ENCODE measurements at places on chromosomes 3 and 15. TPM values are rescaled to one million over a fixed set of nuclear protein-coding genes. Genes with fewer than 3 reads are reported as not detected.

DNA sequence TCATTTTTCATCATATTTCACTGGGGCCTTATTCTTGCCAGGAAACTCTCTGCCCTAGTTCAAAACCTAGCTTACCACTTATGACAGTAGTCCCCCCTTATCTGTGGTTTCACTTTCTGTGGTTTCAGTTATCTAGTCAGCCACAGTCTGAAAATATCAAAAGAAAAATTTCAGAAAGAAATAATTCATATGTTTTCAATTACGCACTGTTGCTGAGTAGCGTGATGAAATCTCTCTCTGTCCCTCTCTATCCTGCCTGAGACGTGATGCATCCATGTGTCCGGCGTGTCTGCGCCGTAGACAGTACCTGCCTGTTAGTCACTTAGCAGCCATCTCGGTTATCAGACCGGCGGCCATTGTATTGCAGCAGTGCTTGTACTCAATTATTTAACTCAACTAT is 369.9 kb upstream of the MCTP2 start:
- DNase-seq: no peak

- no peak for DNase-seq
These were observed 31.2 kb downstream of the ZPLD1 start for GRCh38 chr3:102466001-102466400.

DNA sequence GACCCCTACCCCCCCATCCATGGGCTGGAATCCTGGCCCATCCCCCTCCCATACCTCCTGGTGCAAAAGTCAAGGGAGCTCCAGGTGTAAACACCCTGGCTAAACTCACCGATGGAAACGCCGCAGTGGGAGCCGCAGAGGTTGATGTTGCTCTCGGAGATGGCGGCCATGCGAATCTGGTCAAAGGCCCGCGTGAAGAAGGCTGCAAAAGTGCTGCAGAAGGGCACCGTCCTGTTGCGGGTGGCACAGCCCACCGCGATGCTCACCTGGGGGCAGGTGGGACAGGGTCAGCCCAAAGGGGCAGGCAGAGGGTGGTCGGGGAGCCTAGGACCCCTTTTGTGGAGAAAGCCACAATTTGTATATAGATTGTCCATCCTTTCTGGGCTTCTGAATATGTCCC is 26.7 kb downstream of the TKT start:
- DNase-seq: no peak

GRCh38 chr15:69082021-69082502 is 67.6 kb downstream of the NOX5 start:
- DNase-seq: no peak

DNA sequence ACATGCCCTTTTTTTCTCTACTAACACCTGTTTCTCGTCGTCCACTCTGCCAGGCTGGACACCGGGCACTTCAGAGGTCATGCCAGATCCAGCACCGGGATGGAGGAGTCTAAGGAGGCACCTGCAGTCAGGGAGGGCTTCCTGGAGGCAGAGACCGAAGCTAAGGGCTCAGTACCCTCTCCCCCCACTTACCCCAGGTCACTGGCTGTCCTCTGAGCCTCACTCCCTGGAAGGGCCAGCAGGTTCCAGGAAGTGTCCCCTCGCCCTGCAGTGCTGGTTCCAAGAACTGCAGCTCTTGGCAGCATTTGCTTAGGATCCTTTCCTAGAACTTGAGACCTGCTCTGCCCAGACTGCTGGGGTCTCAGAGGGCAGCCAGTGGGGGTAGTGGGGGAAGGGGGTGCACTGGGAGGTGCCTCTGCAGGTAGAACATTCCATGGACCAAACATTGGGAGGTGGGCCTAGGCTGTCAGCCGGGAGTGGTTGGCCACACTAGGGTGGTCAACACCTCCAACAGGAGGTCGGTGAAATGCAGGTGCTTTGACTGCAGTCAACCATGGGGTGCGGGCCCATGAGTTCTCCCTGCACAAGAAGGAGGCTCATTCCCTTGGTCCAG is 11.3 kb downstream of the CISH start:
- DNase-seq: no peak

The THSD4 gene
- total RNA-seq: 1.4 TPM

- no peak for DNase-seq
These were observed 43.0 kb downstream of the GASK1A start for GRCh38 chr3:43022121-43022520.

- no peak for DNase-seq
These were observed 57.4 kb downstream of the UMPS start for GRCh38 chr3:124787476-124788195.

GRCh38 chr15:47663101-47663500 is 54.2 kb upstream of the SEMA6D start:
- no peak for DNase-seq

DNA sequence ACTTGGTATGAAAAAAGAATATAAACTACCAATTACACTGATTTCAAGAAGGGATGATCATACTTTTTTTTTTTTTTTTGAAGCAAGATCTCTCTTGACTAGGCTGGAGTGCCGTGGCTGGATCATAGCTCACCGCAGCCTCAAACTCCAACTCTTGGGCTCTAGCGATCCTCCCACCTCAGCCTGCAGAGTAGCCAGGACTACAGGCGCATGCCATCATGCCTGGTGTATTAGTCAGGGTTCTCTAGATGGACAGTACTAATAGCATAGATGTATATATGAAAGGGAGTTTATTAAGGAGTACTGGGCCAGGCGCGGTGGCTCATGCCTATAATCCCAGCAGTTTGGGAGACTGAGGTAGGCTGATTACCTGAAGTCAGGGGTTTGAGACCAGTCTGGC is 11.5 kb upstream of the SEC11A start:
- DNase-seq: no peak

- no peak for DNase-seq
These were observed 117.2 kb upstream of the KCNMB2 start for GRCh38 chr3:178419071-178419470.

DNA sequence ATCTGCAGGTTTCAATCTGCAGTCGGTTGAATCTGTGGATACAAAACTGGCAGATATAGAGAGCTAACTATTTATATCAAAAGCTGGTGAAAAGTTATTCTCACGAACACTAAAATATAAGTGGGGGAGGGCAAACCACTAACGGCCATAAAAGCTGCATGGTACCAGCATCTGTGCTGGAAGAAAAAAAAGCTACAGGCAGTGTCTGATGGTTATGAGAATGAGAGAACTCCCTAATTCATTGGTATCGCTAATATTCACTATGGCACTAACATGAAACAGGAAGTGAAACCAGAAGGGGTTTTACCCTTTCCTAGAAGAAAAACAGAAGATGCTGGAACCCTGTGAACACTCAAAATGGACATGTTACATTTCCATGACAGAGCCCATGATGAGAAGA is 15.9 kb downstream of the CEP70 start:
- DNase-seq: no peak

DNA sequence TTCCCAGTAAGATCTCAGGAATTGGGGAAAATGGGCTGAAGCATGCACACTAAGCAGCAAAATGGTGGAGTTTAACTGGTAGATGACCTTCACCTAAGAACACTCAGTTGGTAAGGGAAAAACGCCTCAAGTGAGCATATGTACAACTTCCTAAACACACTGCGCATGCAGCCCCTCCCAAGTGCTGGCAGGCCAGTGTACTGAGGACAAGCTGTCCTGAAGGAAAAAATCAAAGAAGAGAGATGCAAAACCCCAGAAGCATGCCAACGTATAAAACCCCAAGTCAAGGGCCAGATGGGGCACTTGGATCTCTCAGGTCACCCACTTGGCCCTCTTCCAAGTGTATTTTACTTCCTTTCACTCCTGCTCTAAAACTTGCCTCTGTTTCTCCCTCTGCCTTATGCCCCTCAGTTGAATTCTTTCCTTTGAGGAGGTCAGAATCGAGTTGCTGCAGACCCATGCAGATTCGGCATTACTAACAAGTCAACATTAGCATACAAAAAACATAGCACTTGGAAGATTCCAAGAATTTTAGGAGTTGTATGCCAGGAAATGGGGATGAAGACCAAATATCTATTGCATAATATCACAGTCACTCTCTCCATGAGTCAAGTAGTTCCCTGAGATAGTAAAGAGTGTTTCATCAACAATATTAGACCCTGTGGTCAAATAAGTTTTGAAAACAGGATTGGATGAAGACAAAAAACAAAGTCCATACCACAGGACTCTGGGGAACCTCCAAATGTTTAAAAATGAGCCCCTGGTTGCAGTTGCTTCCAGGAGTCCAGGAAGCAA is 10.8 kb upstream of the FYCO1 start:
- no peak for DNase-seq

GRCh38 chr15:92523176-92523575 is 129.5 kb downstream of the ST8SIA2 start:
- DNase-seq: no peak

- DNase-seq: no peak
These were observed 7.9 kb downstream of the RBP2 start for GRCh38 chr3:139468399-139468798.

- no peak for DNase-seq
These were observed 7.2 kb downstream of the APBA2 start for GRCh38 chr15:28892789-28893610.

DNA sequence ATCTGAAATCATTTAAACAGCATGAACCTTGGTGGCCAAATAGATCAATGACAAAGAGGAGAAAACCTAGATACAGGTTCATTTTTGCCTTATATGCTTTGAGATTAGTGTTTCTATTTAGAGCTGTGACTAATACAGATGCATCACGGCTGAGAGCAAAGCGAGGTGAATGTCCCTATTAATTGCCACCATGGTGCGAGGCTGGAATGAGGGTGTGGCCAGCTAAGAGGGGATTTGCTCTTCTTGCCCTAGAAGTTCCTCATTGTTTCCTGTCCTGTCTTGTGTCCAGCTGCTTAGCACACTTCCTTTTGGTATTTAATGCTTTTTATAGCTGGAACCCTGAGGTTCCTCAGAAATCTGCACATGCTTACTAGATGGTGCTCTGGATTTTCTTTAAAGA is 339.1 kb upstream of the RGMA start:
- no peak for DNase-seq

- no peak for DNase-seq
These were observed 752 bp downstream of the OCA2 start for GRCh38 chr15:28098360-28098765.

The CCR9 gene
- total RNA-seq: not detected

The CLDN11 gene
- 2.0 TPM for total RNA-seq

The CFAP91 gene
- 7.0 TPM for total RNA-seq

- no peak for DNase-seq
These were observed 3.6 kb upstream of the COL6A5 start for GRCh38 chr3:130341882-130342281.

DNA sequence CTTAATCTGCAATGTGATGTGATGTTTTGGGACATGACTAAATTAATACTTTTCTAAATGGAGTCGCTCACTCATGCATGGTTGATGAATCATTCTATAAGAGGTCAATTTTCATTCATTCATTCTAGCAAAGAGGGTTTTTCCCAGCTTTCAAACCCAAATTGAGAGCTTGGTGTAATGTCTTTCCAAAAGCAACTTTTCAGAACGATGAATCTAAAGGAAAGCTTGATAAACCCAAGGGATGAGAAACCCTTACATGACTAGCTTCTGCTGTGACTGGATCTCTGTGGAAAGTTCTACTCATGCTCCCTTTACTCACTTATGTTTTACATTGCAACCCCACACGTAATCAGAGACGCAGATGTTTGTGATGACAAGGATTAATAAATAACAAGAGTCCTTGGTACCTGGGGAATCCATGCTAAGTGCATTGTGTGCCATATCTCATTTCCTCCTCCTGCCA is 47.7 kb downstream of the PDZRN3 start:
- DNase-seq: no peak

GRCh38 chr15:96585484-96586386 is 255.2 kb downstream of the NR2F2 start:
- no peak for DNase-seq

The RAB7A gene
- total RNA-seq: 148 TPM

- no peak for DNase-seq
These were observed 182.5 kb downstream of the SLCO3A1 start for GRCh38 chr15:92035961-92036360.

GRCh38 chr3:50435371-50436113 is 67.9 kb downstream of the CACNA2D2 start:
- no peak for DNase-seq

The ATP13A5 gene
- total RNA-seq: not detected

The P3H2 gene
- total RNA-seq: 4.1 TPM

The KLHL24 gene
- 23.7 TPM for total RNA-seq

DNA sequence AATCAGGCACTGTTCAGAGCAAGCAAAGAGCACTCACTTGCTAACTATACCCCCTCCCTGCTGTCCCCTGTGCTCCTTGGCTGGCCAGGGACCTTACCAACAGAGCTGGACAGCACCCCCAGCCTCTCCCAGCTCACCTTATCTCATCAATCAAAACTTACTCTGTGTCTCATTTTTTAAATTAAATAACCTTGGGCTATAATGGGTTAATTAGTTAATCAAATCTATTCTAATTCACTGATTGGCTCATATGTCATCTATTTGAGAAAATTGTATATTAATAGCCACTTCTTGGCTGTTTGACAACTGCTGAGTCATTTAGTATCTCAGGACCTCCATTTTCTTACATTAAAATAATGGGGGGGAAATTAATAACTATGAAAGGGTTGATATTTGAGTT is 22.9 kb downstream of the IL5RA start:
- no peak for DNase-seq

DNA sequence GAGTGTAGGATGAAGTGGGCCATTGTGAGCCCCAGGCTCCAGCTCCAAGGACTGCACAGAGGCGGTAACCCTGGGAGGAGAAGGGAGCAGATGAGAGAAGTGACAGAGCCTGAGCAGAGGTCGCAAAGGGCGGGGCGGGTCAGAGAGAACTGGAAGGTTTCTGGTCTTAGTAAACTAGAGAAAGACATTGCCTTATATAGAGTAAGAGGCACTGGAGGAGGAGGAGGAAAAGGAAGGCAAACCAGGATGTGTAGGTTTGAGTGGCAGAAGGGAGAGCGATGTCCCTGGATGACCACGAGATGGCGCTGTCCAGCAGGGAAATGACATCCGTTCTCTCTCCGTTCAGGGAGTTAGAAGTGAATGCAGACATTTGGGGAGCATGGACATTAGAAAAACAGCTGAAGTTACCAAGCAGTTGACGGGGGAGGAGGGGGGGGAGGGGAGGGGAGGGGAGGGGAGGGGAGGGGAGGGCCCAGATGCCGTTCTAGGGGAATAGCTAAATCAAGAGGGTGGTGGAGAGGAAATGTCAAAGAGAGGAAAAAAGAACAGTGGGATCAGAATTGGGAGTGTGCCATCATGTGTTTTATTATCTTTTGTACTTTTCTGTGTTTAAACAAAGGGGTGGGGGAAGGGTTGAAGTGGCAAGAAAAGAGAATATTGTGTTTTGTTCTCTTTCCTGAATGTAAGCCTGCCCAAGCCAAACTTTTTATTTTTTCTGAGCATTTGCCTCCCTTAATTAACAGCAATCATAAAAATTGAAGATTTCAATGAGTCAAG is 48.8 kb downstream of the STARD5 start:
- peak; percentile 83 for DNase-seq

The TMEM266 gene
- 0.34 TPM for total RNA-seq
